ENCODE measurements at places on chromosomes 16 and 17. TPM values are rescaled to one million over a fixed set of nuclear protein-coding genes. Genes with fewer than 3 reads are reported as not detected.

PYY gene
- total RNA-seq: not detected

SP6 gene
- total RNA-seq: under 0.01 TPM

CCL16 gene
- not detected for total RNA-seq

UTS2R gene
- not detected for total RNA-seq

IKZF3 gene
- not detected for total RNA-seq

TUBB3 gene
- 239 TPM for total RNA-seq

MFSD6L gene
- total RNA-seq: not detected

CLEC18B gene
- 0.72 TPM for total RNA-seq

ALDH3A1 gene
- not detected for total RNA-seq

CDRT15 gene
- total RNA-seq: not detected

TBC1D28 gene
- not detected for total RNA-seq

CENPV gene
- total RNA-seq: 6.8 TPM

ADGRG1 gene
- 0.29 TPM for total RNA-seq

CHP2 gene
- not detected for total RNA-seq

KATNB1 gene
- total RNA-seq: 17.7 TPM

C16orf95 gene
- 4.0 TPM for total RNA-seq

PLLP gene
- total RNA-seq: under 0.01 TPM

CDH15 gene
- 2.2 TPM for total RNA-seq

ARL5C gene
- total RNA-seq: not detected

NUPR1 gene
- total RNA-seq: 27.9 TPM

KRTAP2-3 gene
- not detected for total RNA-seq

FASN gene
- 142 TPM for total RNA-seq

TMC5 gene
- under 0.01 TPM for total RNA-seq

NTN3 gene
- 0.36 TPM for total RNA-seq

MMP28 gene
- 1.8 TPM for total RNA-seq

NHLRC4 gene
- 1.2 TPM for total RNA-seq

KRTAP16-1 gene
- not detected for total RNA-seq

CDH8 gene
- not detected for total RNA-seq

HSD17B2 gene
- total RNA-seq: not detected
